ENCODE measurements at places on chromosomes 6 and 20.
A peak's percentile ranks its signal among the peaks of the same experiment; 100 is the strongest.

DNA sequence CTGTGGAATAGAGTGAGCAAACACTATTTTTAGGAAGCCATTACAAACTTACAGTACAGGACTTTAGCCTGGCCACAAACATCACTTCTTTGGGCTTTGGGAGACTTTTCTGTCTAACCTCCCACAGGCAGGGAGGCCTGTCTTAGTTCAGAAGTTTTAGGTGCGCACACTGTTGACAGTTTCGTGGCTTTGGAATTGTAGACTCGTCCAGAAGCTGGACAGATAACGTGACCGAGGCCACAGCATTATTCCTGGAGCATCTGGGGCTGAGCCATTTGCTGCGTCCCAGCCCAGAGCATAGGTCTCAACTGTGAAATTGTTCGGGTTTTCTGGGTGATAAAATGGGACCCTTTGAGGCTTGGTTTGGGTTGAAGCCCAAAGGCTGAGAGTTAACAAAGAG, 53.8 kb downstream of the NDUFAF5 start:
- no peak for DNase-seq

DNA sequence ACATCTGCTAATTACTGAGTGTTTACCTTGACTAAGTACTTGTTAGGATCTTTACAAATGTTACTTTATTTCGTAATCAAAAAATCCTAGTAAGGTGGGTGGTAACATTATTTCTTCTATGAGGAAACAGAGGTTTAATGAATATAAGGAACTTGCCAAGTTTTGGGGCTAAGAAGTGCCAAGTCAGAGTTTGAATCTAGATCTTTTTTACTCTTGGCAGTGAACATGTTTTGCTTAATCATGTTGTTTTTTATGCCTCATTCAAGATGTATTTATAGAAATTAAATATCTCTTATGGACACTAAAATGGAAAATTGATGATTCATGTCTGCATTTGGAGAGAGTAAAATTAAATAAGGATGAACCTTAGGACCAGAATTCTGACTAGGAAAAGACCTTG, 393.7 kb downstream of the UTRN start:
- no peak for DNase-seq

GRCh38 chr6:103122766-103123601, 1729.5 kb downstream of the GRIK2 start:
- DNase-seq = peak; percentile 13

- DNase-seq = no peak
Observed at GRCh38 chr6:34281702-34282334, 33.0 kb upstream of the SMIM29 start.

DNA sequence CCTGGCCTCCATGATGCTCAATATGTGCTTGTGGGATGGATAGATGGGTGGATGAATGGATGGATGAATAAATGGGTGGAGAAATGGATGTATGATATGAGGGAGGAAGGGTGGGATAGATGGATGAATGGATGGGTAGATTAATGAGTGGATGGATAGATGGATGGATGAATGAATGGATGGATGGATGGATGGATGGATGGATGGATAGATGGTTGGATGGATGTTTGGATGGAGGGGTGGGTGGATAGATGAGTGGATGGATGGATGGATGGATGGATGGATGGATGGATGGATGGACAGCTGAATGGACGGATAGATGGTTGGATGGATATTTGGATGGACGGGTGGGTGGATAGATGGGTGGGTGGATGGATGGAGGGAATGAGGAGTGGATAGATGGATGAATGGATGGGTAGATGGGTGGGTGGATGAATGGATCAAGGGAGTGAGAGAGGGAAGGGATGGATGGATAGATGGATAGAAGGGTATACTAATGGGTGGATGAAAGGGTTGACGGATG, 139.4 kb downstream of the CEBPB start:
- DNase-seq = no peak

GRCh38 chr6:144178323-144178722, 28.0 kb downstream of the STX11 start:
- no peak for DNase-seq

DNA sequence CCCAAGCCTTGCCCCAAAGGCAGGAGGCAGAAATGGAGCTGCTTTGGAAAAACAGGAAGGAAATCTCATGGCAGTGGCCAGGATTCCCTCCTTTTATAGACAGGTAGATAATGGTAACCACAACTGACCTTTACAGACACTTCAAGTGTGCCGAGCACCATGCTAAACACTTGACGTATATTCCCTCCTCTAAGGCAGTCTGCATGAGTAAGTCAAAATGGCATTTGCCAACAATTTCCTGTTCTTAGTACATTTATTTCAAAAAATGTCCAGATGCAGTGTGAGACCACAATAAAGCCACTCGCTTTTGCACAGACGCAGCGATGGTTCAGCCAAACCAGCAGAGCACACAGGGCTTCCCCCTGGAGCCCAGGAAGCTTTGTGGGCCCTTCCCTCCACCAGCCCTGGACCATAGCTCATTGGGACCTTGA, 16.5 kb upstream of the GPR6 start:
- DNase-seq = no peak

DNA sequence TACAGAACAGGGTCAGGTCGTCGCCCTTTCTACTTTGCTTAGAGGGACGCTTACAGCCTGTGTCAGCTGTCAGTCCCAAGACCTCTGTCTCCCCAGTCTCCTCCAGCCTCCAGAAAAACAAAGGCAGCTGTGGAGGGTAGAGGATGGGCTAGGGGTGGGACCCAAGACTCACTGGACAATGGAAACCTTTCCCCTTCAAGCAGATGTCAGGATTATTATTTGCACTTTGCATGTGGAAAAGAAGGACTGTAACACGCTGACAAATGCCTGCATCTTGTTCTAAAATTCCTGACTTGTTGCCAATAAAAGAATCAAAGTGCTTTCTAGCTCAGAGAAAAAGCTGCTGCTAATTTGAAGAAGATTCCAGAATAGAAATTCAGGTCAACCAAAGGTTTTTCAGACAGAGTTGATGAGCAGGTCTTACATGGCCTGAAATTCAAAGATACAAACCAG, 58.7 kb downstream of the SNX5 start:
- no peak for DNase-seq

- DNase-seq = no peak
Observed at GRCh38 chr20:47440857-47441773, 60.6 kb upstream of the NCOA3 start.

DNA sequence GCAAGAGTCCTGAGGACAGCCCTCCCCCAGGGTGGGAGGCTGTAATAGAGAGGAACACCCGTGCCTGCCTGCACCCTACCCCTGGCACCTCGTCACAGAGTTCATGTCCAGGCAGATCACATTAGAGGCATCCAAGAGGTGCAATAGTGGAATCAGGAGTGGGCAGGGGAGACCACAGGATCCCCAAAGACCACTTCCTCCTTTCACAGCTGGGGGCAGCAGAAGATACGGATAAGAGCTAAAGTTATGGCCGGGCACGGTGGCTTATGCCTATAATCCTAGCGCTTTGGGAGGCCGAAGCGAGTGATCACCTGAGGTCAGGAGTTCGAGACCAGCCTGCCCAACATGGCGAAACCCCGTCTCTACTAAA, 1.5 kb upstream of the CAPN11 start:
- no peak for DNase-seq

DNA sequence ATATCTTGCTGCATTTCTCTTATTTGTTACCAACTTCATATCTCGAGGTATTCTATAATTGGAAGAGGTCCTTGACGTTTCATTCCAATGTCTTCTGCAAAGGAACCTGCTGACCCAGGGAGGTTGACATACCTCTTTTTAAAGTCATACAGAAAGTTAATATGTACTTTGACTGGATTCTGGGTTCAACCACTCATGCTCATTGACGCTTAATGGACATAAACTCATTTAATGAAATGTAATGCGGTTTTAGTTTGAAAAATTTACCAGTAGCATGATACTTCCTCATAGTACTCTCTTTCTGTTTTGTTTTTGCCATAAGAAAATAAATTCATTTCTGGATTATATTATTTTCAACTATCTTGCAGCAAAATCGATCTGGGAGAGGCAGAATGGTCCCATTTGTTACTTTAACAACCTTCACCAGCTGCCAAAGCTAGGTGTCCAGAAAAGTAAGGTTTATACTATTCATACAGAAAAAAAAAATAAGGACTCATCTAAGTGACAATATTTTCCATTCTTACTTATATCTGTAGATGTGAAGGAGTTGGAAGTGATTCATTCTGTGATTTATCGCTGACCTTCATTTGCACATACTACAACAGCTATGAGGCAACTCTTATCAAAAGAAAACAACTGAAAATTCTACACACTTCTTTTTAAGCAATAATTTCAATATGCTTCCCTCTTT, 101.6 kb downstream of the ATXN1 start:
- DNase-seq = no peak

- no peak for DNase-seq
Observed at GRCh38 chr6:96862560-96862959, 25.3 kb upstream of the GPR63 start.

- no peak for DNase-seq
Observed at GRCh38 chr20:56442389-56443365, 25.8 kb upstream of the RTF2 start.

GRCh38 chr6:169451065-169451838, 197.6 kb upstream of the THBS2 start:
- no peak for DNase-seq

DNA sequence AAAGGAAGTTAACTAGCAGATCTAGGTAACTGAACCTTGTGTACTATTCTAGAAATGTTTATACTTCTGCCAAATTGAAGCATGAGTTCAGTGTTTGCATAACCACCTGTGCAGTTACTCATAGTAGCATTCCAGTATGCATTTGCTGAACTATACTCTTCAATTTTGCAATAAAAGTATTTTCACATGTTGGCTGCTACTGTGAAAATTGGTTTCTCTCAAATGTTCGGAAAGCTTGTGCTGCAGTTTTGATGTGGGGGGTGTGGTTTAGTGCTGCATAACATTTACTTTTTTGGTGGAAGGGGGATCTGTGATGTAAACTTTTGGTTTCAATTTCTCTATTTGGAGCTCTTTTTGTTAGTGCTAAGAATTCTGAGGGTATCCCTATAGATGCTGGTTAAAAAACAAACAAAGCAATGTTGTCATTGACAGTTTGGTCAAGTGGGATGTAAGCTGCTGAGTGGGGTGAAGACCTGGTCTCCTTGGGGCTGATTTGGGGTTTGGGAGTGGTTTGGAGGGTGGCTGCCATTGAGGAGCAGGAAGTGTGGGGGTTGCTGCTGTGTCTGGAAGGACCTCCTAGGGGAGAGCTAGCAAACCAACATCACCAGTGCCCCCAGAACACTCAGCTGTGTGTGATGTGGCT, 87.8 kb downstream of the CARMIL1 start:
- DNase-seq = no peak

- no peak for DNase-seq
Observed at GRCh38 chr20:32737371-32738223, 5.7 kb downstream of the COMMD7 start.

DNA sequence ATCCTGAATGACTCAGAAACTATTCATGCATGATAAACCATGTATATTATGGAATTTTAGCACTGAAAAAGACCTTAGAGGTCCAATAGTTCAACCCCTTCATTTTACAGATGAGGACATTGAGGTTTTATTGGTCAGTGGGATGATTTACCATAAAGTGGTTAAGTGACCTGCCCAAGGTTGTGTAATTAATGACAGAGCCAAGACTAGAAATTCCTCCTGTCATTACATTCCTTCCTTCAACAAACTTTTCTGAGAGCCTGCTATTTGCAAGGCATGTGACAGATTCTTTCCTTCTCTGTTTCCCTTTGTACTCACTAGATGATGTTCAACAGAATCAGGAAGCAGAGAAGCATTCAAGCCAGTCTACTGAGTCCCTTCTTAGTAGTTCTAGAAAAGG, 170.7 kb upstream of the KCNK16 start:
- no peak for DNase-seq

GRCh38 chr6:81376745-81377144, 375.7 kb downstream of the TENT5A start:
- DNase-seq = no peak

GRCh38 chr6:43284991-43285781, 12.9 kb upstream of the SLC22A7 start:
- no peak for DNase-seq

- no peak for DNase-seq
Observed at GRCh38 chr20:17856837-17857605, 111.6 kb downstream of the SNX5 start.

DNA sequence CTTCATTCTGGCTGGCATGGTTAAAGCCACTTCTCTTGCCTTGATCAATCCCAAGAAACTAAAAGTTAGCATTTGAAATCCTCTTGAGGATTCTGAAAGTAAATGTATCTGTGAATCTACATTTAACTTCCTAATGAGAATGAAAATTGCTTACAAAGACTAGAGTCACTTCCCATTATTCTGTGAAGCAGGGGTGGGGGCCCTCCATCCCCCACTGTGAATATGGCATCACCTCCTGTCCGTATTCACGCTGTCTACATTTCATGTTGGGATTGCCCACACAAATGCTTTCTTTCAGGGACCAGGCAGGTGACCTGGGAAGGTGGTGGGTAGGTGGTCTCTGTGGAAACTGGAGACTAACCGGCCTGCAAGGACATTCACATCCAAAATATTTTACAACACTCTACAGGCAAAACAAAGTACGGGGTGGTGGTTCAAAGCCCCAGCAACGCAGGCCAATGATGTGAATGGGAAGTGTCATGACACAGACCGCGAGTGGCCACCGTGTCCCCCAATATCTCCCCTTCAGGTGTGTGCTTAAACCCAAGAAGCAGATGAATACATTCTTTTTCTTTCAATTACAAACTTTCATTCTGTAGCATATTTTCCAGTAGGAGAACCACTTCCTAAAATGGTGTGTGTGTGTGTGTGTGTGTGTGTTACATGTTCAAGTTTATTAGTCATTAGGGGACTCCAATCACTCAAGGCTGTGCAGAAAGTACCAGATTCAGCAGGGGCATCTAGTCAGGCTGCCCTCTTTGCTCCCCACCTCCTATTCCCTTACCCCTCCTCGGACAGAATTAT, 132.2 kb downstream of the PRND start:
- DNase-seq = no peak

GRCh38 chr20:45823949-45824835, 2.9 kb downstream of the TNNC2 start:
- DNase-seq = no peak
